CD4-positive, alpha-beta T cell treated with Interleukin-17A for 1 hour (primary cell): ENCODE measurements at places on chromosomes 11 and 22.

- DNase-seq: no peak
These were observed 530.2 kb downstream of the DLG2 start for GRCh38 chr11:85096939-85097338.

GRCh38 chr11:36214976-36215692, 74.1 kb downstream of the COMMD9 start:
- no peak for DNase-seq

DNA sequence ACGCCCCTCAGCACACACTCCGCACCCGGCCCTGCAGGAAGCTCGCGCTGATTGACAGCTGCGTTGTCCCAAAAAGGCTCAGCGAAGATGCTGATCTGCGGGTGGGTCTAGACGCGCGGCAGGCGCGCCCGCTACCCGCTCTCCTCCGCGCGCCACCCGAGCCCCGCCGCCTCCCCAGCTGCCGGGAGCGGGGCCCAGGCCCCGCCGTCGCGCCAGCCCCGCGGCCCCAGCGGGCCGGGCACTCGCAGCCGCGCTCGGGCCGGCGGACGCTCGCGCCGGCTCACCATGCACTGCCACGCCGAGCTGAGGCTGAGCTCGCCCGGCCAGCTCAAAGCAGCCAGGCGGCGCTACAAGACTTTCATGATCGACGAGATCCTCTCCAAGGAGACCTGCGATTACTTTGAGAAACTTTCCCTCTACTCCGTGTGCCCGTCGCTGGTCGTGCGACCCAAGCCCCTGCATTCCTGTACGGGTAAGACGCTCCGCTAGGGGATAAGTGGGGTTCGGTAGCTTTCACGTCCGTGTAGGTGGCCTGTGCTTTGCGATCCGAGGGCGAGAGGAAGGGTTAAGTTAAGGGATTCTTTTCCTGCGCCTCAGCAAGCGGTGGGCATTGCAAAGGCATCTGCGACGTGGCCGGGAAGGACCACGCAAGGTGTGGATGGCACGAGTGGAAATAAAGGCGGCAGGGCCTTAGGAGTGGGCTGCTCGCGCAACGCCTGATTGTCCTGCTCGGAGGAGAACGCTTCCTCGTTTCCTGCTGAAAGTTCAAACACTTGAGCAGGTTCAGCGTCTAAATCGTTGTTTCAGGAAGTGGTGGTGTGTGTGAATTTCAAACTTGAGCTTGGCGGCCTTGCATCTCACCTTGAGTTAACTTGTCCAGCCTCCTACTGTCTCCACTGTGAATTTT, at the start of gene BARX2:
Gene BARX2, plus strand, starts transcription at position 98 of the 907 bp plus-strand sequence. Its CDS starts 188 bp downstream, at position 286.
- no peak for DNase-seq

- no peak for DNase-seq
These were observed 215.6 kb downstream of the DDX10 start for GRCh38 chr11:108880510-108880909.

- no peak for DNase-seq
These were observed 173.2 kb downstream of the MN1 start for GRCh38 chr22:27628341-27628740.

- DNase-seq: no peak
These were observed 29.2 kb downstream of the PDGFD start for GRCh38 chr11:104134745-104135144.

DNA sequence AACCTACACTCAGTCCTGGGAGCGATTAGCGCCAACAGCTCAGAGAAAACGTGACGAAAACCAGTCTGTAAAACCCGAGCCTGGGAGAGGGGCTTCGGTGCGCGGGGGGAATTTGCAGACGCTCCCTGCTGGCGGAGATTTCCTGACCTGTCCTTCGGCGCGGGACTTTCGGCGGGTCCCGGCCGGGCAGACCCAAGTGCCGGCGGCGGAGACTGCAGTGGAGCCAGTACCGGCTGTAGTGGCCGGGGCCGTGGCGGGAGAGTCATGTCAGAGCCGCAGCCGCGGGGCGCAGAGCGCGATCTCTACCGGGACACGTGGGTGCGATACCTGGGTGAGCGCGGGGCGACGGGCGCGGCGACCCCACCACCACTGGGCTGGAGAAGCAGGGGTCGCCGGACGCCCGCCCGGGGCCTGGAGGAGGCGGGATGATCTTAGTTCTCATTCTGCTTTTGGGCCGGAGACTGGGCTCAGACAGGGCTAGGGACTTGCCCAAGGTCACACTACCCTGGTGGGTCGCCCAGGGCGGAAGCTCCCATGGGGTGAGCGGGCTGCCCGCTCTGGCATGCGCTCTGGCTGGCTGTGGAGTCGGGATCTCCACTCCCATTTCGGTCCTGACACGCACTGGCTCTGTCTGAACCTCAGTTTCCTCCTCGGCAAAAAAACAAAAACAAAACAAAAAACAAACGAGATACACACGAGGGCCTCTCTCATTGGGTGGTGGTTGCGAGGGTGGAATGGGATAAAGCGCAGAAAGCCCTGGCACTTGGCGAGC, at the start of gene MTFP1:
Gene MTFP1, plus strand, starts transcription at position 153 of the 772 bp plus-strand sequence. Its CDS starts 112 bp downstream, at position 265.
- peak; percentile 62 for DNase-seq

DNA sequence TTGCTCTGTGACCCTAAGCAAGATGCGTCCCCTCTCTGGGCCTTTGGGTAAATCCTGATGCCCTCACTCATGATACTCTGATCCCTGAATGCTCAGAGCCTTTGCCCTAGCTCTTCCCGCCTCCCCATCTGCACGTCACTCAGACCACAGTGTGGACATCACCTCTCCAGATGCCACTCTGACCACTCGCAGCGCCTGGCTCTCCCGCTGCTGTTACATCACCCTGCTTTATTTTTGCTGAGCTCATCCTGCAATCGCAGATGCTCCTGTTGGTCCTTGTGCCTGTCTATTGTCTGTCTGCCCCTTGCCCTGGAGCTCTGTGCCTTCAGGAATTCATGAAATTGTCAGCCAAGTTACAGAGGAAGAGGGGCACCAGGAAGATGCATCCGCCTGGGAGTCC, 5.5 kb downstream of the OSM start:
- DNase-seq: no peak

- DNase-seq: no peak
These were observed 991.7 kb downstream of the LRRC4C start for GRCh38 chr11:40467771-40468170.

GRCh38 chr22:20952544-20953341, 14.3 kb upstream of the AIFM3 start:
- DNase-seq: no peak

DNA sequence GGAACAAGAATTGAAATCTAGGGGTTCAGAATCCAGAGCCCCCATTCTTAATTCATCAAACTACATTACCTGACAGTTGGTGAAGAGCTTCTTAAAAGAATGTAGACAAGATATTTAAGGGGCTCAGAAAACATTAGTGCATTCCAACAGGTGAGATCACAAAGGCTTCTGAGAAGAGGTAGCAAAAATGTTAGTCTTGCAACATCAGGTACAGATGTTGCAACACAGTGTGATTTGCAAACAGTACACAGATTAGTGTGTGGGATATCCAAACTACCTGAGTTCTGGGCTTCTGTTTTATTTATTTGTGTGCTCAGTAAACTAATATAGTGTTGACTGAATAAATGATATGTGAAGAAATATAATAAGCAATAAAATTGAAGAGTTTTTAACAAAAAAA, 11.8 kb downstream of the CASP4 start:
- DNase-seq: no peak

GRCh38 chr22:49271831-49272230, 555.8 kb downstream of the BRD1 start:
- no peak for DNase-seq

- DNase-seq: no peak
These were observed 44.8 kb downstream of the SPECC1L start for GRCh38 chr22:24315367-24315966.

GRCh38 chr11:64810891-64811272, 531 bp upstream of the MEN1 start:
- DNase-seq: peak; percentile 68

GRCh38 chr11:12534549-12534948, 139.7 kb upstream of the TEAD1 start:
- no peak for DNase-seq

GRCh38 chr22:45164270-45165088, 754 bp downstream of the NUP50 start:
- no peak for DNase-seq

DNA sequence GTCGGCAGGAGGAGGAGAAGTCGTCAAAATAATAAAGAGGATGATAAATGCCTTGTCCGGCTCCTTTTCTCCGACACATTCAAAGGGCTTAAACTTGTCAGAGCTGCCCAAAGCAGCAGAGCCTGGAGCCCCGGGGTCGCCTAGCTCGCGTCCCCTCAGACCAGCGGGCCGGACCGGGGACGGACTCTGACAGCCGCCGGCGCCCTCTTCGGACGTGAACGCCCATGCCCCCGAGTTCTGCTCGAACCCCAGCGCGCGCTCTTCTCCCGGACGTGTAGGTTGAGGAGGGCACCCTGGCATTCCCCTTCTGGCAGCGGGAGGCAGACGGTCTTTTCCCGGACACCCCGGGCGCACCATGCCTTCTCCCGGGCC, 999 bp downstream of the FGF3 start:
- no peak for DNase-seq

DNA sequence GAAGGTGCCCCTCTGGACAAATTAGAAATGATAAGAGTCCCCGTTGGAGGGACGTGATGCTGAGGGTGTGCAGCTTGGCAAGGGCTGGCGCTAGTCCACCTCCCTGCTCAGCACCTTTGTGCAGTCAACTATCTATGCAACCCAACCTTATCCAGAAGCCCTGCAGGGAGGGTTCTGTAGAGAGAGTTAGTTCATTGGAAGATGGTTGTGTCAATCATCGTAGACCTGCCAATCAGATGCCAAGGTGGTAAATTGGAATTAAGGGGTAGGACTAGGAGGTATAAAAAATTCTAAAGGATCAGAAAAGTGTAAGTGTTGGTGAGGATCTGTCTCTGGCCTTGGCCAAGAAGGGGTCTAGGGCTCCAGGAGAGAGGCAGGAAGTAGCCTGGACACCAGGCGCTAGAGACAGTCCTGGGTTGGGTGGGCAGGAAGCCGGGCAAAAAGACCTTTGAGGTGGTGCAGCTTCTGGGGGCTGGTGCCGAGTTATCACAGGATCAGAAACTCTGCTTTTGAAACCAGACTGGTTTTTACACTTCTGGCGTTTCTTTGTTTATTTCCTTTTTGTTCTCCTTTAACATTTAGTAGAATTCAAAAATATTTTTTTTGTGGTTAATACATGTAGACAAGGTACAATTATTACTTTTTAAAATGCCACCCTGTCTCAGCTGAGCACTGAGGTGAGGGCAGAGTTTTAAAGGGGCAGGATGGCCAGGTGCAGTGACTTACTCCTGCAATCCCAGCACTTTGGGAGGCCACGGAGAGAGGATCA, 1.6 kb downstream of the C1QTNF6 start:
- DNase-seq: peak; percentile 90

DNA sequence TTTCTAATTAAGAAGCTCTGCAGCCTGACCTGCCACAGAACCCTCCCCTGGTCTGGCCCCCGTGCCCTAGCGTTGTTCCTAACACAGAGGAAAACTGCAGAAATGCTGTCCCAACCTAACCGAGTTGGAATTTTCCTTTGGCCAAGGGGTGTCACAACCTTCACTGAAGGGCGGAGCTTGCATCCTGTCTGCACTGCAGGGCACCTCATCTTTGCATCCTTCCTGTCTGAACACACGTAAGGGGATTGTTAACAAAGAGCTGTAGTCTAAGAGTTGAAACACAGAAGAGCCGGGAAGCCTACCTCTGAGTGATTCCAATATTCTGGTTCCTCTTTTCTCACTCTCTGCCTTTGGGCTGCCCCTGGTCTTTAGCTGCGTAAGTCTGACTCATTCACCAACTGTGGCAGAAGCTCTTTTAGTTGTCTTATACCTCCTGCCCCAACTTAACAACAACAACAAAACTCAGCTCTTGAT, 1.6 kb downstream of the DIXDC1 start:
- DNase-seq: peak; percentile 35

- DNase-seq: no peak
These were observed 906.9 kb upstream of the RAG2 start for GRCh38 chr11:37504921-37505320.

DNA sequence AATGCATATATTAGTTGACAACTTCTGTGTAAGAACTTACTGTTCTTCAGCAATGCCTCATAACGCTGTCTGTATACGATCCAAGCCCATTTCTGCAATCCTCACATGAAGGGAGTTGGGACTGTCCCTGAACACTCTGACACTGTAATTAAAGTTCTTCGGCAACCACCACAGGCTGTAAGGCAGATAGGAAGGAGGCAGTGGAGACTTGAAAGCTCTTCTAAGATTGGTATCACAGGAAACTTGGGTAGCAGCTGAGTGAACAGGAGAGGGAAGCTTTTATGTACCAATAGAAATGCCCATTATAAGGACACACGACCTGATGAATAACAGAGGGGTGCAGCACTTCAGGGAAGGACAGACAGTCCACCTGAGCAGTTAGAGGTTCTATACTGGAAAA, 12.0 kb upstream of the GAB2 start:
- DNase-seq: no peak

DNA sequence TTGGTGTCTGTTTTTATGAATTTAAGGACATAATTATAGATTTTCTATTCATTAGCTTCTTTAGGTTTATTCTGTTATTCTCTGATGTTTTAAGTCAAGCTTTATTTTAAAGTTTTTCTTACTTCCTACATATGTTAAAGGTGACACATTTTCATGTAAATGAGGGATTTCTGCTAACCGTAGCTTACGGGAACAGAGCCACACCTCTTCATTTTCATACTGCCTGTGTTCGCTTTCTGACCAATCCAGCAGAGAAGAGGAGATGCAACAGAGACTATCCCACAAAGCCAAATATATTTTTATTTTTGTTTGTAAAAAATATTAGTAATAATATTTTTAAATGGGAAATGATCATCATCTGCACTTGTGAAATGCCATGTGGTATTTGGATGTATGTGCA, 774.1 kb downstream of the BRD1 start:
- no peak for DNase-seq

DNA sequence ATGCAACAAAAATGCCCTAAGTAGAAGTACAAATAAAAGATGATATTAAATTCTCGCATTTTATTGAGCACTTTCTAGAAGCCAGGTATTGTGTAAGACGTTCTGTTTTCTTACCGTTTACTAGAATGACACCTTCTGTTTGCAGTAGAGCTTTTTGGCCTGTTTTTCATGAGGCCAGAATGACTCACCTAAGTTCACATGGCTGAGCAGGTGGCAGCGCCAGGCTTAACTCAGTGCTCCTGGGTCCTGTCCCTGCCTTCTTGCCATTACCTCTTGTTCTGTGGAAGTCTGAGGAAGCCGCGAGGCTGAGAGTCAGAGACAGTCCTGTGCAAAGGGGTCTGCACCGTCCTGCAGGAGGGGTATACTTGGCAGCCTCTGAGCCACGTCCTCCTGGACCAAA, 113.8 kb downstream of the ATXN10 start:
- DNase-seq: no peak

GRCh38 chr22:35113341-35113740, 47.4 kb downstream of the ISX start:
- no peak for DNase-seq
